ENCODE measurements at places on chromosomes 13 and 19. TPM values are rescaled to one million over a fixed set of nuclear protein-coding genes. Genes with fewer than 3 reads are reported as not detected.

CLN5 gene
- total RNA-seq: 7.2 TPM

ZNF98 gene
- not detected for total RNA-seq

FCER2 gene
- total RNA-seq: 0.38 TPM

ATP4B gene
- not detected for total RNA-seq

RFPL4AL1 gene
- total RNA-seq: not detected

ANGPTL8 gene
- total RNA-seq: not detected

NLRP5 gene
- total RNA-seq: 0.04 TPM

OR4F17 gene
- total RNA-seq: not detected

ERVV-1 gene
- not detected for total RNA-seq

STXBP2 gene
- 163 TPM for total RNA-seq

IGFL1 gene
- not detected for total RNA-seq

DNA sequence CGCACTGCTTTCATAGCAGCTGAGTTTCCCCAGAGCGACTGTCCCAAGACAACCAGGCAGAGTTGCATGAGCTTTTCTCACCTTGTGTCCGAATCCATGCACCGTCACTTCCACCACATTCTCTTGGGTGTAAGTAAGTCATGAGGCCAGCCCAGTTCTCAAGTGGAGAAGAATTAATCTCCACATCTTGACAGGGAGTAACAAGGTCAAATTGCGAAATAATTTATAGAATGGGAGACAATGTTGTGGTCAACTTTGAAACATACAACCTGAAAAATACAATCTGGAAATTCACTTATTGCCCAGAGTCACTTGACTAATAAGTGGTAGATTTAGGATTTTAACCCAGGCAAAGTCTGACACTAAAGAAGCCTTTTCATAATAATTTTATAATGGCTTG lies 123.7 kb downstream of the UFM1 start:
- H3K27ac ChIP-seq: no peak overlapping the region
- no peaks in the 10 kb centered on the region for H3K4me1 ChIP-seq
- H3K36me3 ChIP-seq: no peaks in the 10 kb centered on the region
- H3K4me3 ChIP-seq: no peak overlapping the region
- DNase-seq: no peak

- no peak for DNase-seq
- no peaks in the 10 kb centered on the region for H3K27me3 ChIP-seq
- H3K4me1 ChIP-seq: peaks cover 8% of the 10 kb centered on the region
- H3K36me3 ChIP-seq: no peaks in the 10 kb centered on the region
- H3K27ac ChIP-seq: no peak overlapping the region
Observed at GRCh38 chr19:2021453-2022140, 6.1 kb upstream of the BTBD2 start.

DNA sequence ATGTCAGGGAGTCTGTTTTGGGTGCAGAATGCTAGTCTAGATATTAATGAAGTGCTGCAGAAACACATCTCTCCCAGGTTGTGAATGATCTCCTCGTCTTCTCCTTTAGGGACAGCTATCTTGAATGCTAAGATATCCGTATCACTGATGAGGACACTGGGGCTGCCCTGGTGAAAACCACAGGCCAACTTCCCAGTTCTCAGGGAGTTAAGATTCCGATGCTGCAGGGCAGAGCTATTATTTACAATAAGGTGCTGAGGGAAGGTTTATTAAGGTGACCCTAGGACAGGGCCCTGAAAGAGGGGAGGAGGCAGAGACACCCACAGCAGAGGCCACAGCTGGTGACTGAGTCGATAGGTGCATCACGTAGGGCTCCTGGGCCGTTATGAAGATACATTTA lies 66.1 kb downstream of the TNFRSF19 start:
- no peak for DNase-seq
- H3K27me3 ChIP-seq: no peaks in the 10 kb centered on the region

GRCh38 chr13:95643571-95643935 lies 953 bp downstream of the DZIP1 start:
- peaks cover 13% of the 10 kb centered on the region for H3K27me3 ChIP-seq
- no peaks in the 10 kb centered on the region for H3K36me3 ChIP-seq

- H3K27ac ChIP-seq: no peak overlapping the region
- H3K36me3 ChIP-seq: no peaks in the 10 kb centered on the region
- H3K4me1 ChIP-seq: no peaks in the 10 kb centered on the region
- DNase-seq: no peak
- H3K4me3 ChIP-seq: no peak overlapping the region
Observed at GRCh38 chr13:42615691-42616090, 41.7 kb downstream of the TNFSF11 start.

- peaks cover 44% of the 10 kb centered on the region for H3K27me3 ChIP-seq
- no peaks in the 10 kb centered on the region for H3K4me1 ChIP-seq
- no peaks in the 10 kb centered on the region for H3K36me3 ChIP-seq
- H3K4me3 ChIP-seq: no peak overlapping the region
Observed at GRCh38 chr19:29724746-29725145, 9.7 kb upstream of the C19orf12 start.

- H3K27ac ChIP-seq: no peak overlapping the region
- peaks cover 32% of the 10 kb centered on the region for H3K4me1 ChIP-seq
- no peak for DNase-seq
- H3K4me3 ChIP-seq: no peak overlapping the region
- no peaks in the 10 kb centered on the region for H3K36me3 ChIP-seq
- H3K27me3 ChIP-seq: no peaks in the 10 kb centered on the region
Observed at GRCh38 chr19:5798244-5798643, 6.6 kb upstream of the NRTN start.

DNA sequence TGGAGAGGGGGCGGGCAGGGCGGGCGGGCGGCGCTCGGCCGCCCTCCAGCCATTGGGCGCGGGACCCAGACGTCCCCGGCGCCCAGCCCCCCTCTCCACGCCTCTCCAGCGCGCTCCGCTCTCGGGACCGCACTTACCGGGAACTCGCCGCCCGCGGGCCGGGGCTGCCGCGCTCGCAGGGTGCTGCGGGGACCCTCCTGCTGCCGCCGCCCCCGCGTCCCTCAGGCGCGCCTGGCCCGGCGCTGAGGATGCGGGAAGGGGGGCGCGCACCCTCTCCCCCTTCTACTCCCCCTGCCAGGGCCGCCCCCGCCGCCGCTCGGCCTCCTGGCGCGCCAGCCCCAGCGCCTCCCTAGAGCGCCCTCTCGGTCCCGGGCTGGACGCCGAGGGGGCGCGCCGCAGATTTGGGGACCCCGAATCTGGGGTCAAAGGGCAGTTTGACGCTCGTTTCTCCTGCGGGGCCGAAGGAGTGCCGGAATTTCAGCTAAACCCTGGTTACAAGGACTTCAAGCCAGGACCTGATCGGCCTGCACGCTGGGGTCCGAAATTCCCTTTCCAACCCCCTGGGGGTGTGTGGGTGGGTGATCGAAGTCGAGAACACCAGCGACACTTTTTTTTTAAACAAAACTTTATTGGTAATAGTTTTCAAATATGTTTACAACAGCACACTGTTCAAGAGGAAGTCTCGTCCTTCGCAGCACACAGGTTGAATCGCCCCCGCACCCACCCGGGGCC lies 696 bp upstream of the SAMD1 start:
- peaks cover 22% of the 10 kb centered on the region for H3K36me3 ChIP-seq
- peak; percentile 79 for DNase-seq
- no peaks in the 10 kb centered on the region for H3K27me3 ChIP-seq
- peak overlapping the region; percentile 97 for H3K27ac ChIP-seq
- peak overlapping the region; percentile 94 for H3K4me3 ChIP-seq
- H3K4me1 ChIP-seq: peaks cover 29% of the 10 kb centered on the region

GRCh38 chr13:79070343-79070974 lies 335.6 kb downstream of the RBM26 start:
- H3K36me3 ChIP-seq: no peaks in the 10 kb centered on the region
- H3K4me1 ChIP-seq: no peaks in the 10 kb centered on the region
- H3K27me3 ChIP-seq: no peaks in the 10 kb centered on the region
- DNase-seq: no peak
- H3K27ac ChIP-seq: no peak overlapping the region

- H3K27ac ChIP-seq: no peak overlapping the region
- no peak for DNase-seq
- H3K36me3 ChIP-seq: no peaks in the 10 kb centered on the region
- H3K27me3 ChIP-seq: no peaks in the 10 kb centered on the region
- no peak overlapping the region for H3K4me3 ChIP-seq
Observed at GRCh38 chr13:106424805-106425204, 110.7 kb downstream of the EFNB2 start.

- no peaks in the 10 kb centered on the region for H3K4me1 ChIP-seq
- H3K27ac ChIP-seq: no peak overlapping the region
- no peaks in the 10 kb centered on the region for H3K27me3 ChIP-seq
Observed at GRCh38 chr19:3471954-3472655, 8.2 kb downstream of the SMIM24 start.

DNA sequence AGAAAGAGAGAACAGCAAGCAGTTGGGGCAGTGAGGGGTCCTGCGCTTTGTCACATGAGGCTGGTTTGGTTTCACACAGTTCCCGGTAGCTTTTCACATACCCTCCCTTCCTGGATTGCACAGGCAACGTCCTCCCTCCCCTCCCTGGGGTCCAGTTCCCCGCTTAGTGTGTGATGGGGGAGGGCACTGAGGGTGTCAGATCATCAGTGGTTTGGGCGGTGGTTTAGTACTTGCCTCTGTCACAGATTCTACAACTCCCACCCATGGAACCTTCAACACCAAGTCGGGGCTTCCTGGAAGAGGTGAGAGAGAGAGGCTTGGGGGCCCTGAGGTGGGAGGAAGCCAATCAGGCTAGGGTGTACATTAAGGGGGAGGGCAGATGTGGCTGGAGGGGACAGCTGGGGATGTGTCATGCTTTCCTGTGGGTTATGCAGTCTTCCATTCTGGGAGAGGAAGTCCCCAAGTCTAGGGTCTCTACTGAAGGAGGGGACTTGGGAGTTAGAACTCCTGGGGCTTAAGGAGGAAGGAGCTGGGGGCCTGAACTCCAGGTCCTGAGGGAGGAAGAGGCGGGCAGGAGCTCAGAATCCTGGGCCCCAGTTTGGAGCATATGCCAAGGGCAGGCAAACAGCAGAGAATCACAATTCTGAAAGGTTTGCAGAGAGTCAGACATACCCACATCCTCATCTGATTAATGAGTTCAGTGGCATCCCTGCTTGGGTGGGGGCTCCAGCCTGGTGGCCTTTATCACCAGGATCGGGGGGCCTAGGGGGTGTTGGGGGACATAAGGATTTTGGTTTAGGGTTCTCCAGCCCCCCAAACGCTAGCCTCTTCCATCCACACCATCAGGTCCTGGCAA lies at the start of gene NKG7:
Gene NKG7 (minus strand): TSS at position 6 of the 856 bp plus-strand sequence. CDS start 119 bp downstream, outside the sequence.
- no peak within 1 kb of the TSS for H3K27ac ChIP-seq
- H3K4me1 ChIP-seq: peaks cover 19% of the 10 kb centered on the region
- H3K27me3 ChIP-seq: no peaks in the 10 kb centered on the region
- DNase-seq: peak; percentile 34
- H3K4me3 ChIP-seq: no peak within 1 kb of the TSS

GRCh38 chr19:12034620-12035019 lies 859 bp downstream of the ZNF433 start:
- peaks cover 8% of the 10 kb centered on the region for H3K4me1 ChIP-seq
- H3K27ac ChIP-seq: no peak overlapping the region
- no peaks in the 10 kb centered on the region for H3K27me3 ChIP-seq
- peak overlapping the region; percentile 53 for H3K4me3 ChIP-seq

- H3K36me3 ChIP-seq: peaks cover 38% of the 10 kb centered on the region
- peak within 1 kb of the TSS; percentile 98 for H3K27ac ChIP-seq
- peak within 1 kb of the TSS; percentile 89 for H3K4me3 ChIP-seq
- DNase-seq: peak; percentile 93
Observed at GRCh38 chr19:3606690-3607289, at the start of gene TBXA2R. TBXA2R (minus strand) TSS chr19:3606875; CDS start chr19:3600634, 6,241 bp downstream.

- DNase-seq: no peak
- no peaks in the 10 kb centered on the region for H3K4me1 ChIP-seq
- H3K36me3 ChIP-seq: no peaks in the 10 kb centered on the region
- no peak overlapping the region for H3K27ac ChIP-seq
- no peak overlapping the region for H3K4me3 ChIP-seq
Observed at GRCh38 chr19:16677055-16677454, 16.1 kb downstream of the TMEM38A start.

DNA sequence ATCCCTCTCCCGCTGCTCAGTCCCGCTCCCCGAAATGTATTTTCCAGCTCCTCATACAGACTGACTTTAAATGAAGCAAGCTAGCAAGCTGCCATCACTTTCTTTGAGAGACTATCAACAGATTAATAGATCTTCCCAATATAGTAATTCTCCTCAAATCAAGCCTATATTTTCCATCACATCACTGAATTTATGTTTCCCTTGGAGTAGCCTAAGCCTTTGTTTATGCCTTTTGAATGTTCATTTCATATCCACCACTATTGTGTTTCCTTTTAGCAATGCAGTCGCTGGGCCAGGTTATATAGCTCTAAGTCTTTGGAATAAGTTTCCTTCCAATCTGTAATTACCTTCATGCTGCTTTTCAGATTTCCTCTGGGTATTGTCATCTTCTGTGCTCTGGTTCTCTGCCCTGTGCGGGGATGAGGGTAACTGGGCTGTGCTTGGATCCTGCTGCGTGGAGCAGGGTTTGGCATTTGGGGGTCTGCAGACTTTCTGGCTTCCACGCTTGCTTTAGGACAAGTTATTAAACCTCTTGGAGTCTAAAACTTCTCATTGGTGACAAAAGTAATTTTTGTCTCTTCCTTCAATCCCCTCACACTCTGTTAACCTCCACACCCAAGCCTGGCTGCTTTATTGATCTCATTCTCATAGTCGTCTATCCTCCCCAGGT lies 256.9 kb downstream of the DLEU7 start:
- no peak overlapping the region for H3K27ac ChIP-seq
- no peak overlapping the region for H3K4me3 ChIP-seq
- H3K4me1 ChIP-seq: peaks cover 2% of the 10 kb centered on the region
- no peaks in the 10 kb centered on the region for H3K27me3 ChIP-seq

DNA sequence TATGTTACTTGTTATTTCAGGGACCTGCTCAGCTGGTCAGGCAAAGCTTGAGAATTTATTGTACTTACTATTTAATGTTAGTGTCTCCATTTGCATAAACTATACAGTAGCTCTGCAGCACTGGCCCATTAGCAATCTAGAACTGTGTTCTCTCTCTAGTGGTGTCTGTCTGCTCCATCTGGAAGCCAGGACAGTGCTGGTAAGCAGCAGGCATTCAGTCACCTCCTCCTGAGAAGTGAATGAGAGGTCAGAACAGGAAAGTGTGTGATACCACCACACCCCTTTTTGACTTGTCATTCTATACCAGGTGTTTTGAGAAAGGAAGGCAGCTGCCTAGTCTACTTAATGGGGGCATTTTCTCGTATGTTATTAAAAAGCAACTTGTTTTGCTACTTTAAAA lies 3.9 kb downstream of the COG3 start:
- H3K4me1 ChIP-seq: no peaks in the 10 kb centered on the region
- peak; percentile 8 for DNase-seq
- no peak overlapping the region for H3K4me3 ChIP-seq
- H3K27me3 ChIP-seq: no peaks in the 10 kb centered on the region
- peaks cover 7% of the 10 kb centered on the region for H3K36me3 ChIP-seq

DNA sequence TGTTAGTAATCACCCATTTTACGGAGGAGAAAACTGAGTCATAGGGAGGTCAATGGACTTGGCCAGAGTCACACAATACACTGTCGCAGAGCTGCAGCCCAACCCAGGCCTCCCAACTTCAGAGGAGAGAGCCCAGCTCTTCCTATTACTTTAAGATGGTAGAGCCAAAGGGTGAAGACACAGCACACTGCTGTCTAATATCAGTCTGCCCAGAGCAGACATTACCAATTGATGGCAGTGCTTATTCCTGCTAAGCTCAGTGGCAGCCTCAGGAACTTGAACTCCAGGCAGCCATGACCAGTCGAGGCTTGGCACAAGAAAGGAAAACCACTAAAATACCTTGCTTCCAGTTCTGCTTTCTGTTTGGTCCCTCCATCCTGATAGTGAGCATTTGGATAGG lies 18.4 kb downstream of the TMEM150B start:
- no peaks in the 10 kb centered on the region for H3K27me3 ChIP-seq
- peaks cover 5% of the 10 kb centered on the region for H3K36me3 ChIP-seq
- H3K27ac ChIP-seq: no peak overlapping the region
- H3K4me3 ChIP-seq: no peak overlapping the region
- DNase-seq: no peak
